ENCODE measurements at places on chromosomes 16 and 17. TPM values are rescaled to one million over a fixed set of nuclear protein-coding genes. Genes with fewer than 3 reads are reported as not detected.

The CDC42EP4 gene
- total RNA-seq, result 2.9 TPM

- DNase-seq, result peak; percentile 22
These were observed 611 bp downstream of the RRAD start for GRCh38 chr16:66924527-66925321.

DNA sequence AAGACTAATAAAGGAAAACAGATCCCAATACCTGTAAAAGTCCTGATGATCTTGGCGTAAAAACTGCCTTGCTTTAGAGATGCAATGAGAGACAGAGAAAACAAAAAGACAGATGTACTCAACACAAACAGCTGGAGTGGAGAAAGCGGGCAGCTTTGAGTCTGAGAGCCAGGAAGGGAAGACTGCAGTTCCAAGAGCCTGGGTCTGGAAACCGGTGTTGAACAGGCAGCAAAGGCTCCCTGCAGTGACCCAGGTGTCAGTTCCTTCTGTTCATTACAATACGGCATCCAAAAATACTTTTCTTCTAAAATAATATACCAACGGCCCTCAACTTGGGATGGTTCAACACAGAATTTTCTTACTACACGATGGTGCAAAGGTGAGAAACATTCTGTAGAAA lies 29.6 kb downstream of the VPS53 start:
- DNase-seq, result no peak

- DNase-seq, result no peak
These were observed 6.6 kb upstream of the SLC12A3 start for GRCh38 chr16:56858374-56858773.
